Gastrocnemius medialis (tissue), 4 donors: ENCODE measurements at places on chromosomes 6 and 20. TPM values are rescaled to one million over a fixed set of nuclear protein-coding genes. Genes with fewer than 3 reads are reported as not detected.

DNA sequence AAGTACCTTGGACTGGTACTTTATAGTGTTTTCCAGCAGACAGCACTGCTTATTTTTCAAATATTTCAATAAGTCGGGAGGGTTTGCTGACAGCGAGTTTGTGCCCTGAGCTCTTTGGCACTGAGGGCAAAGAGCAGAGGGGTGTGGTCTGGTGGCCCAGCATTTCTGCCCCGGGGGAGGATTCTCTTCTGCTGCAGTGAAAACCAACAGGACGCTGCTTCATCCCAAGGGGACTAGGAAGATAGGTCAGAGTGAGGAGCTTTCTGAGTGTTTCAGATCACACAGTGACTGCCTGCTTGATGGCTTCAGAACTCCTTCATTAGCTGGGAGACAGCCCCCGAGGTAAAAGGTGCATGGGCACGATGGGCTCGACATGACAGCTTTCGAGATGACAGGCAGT, 8.6 kb downstream of the ULBP2 start:
- no peak for DNase-seq

- peak; percentile 35 for DNase-seq
Observed at GRCh38 chr6:156949376-156949775, 172.2 kb downstream of the ARID1B start.

DNA sequence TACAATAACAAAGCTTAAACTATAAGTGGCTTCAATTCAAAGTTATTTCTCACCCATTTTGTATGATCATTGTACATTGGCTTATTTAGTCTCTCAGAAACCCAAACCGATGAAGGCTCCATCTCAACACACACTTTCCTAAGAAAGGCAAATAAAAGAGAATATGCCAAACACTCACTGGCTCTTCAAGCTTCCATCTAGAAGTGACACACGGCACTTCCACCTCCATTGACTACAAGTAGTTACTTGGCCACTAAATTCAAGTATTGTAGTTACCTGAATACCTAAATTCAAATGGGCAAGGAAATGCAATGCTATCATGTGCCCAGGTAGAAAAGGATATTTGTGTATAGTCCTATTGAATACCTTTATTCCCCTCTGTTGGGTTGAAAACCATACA, 170.6 kb downstream of the OGFRL1 start:
- DNase-seq, result no peak

DNA sequence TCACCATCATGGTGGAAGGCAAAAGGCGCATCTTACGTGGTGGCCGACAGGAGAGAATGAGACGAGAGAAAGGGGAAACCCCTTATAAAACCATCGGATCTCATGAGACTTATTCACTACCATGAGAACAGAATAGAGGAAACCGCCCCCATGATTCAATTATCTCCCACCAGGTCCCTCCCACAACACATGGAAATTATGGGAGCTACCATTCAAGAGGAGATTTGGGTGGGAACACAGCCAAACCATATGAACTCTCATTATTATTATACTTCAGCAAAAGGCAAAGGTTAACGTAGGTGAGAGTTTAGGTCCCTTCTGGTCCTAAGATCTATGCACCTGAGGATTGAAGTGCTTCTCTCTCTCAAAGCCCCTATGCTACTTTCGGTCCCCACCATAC, 2.4 kb upstream of the PFDN4 start:
- DNase-seq, result no peak

Gene NKX2-2
- total RNA-seq, result not detected

DNA sequence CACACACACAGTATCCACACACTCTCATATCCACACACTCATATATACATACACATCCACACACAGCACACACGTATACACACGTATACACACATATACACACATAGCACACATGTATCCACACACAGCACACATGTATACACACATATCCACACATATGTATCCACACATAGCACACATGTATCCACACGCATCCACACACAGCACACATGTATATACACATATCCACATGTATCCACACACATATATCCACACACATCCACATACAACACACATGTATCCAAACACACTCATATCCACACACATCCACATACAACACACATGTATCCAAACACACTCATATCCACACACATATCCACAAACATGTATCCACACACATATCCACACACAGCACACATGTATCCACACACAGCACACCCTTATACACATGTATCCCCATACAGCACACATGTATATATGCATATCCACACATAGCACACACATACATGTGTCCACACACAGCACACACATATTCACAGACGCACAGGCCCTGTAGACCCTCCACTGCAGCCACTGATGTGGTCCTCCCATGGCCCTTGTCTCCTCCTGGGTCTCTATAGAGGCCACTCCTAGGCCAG, 172.1 kb downstream of the CDH4 start:
- DNase-seq, result no peak

DNA sequence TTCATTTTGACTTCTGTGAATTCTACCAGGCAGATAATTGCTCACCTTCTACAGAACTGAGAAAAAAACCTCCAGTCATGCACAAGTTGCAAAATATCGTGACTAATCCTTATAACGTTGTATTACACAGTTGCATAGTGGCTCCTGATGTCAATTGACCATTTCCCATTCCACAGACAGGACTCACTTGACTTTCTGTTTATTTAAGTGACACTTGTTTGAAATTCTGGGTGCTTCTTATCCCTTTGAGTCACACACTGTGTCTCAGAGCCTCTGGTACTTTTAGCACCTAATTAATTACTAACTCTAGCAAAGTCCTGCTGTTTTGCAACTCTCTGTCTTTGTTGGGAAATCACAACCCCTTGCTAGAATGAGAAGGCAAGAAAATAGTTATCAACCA, 16.2 kb upstream of the RSPO3 start:
- DNase-seq, result peak; percentile 6

GRCh38 chr6:103798166-103798565, 1061.6 kb downstream of the HACE1 start:
- no peak for DNase-seq

DNA sequence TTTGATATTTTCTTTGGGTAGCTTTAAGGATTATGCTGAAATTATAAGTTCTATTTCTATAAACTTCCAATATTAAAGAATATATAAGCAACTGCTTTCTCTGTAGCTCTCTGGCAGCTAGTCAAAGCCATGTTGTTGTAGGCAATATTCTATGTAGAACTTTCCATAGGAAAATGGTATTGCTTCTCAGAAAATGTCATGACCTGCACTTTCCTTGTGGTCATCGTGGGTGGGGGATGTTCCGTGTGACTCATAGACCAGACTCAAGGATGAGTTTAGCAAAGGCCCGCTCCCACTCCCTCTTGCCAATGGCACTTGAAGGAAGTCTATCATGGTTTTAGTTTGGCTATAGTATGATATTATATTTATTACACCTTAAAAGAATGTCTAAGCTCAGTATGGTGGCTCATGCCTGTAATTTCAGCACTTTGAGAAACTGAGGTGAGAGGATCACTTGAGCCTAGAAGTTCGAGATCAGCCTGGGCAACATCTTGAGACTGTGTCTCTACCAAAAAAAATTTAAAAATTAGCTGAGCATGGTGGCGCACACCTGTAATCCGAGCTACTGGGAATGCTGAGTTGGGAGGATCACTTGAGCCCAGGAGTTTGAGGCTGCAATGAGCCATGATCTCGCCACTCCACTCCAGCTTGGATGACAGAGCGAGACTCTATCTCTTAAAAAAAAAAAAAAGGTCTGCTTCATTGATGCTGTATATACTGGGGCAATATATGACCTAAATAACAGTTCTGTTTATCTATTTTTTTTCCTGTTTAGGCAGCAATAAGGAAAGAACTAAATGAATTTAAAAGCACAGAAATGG, 36.6 kb upstream of the LTV1 start:
- DNase-seq, result no peak

DNA sequence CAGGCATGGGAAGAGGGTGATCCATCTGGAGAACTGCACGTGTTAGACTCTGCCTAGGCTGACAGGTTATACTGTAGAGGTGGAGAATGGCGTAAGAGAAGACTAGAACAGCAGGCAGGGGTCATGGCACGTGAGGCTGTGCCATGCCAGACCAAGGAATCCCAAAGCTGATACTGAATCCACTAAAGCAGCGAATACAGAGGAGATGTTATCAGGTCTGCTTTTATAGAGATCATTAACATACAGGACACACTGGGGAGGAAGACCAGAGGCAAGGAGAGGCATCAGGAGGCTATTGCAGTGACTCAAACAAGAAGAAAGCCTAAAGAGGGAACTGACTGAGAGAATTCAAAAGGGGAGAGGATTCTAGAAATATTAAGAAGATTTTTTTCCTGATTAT, 12.9 kb downstream of the PHACTR1 start:
- no peak for DNase-seq

Gene JPH2
- 18.3 TPM for total RNA-seq
